ENCODE measurements at places on chromosomes 2 and 18. TPM values are rescaled to one million over a fixed set of nuclear protein-coding genes. Genes with fewer than 3 reads are reported as not detected.

- no peak overlapping the region for H3K4me3 ChIP-seq
- H3K4me1 ChIP-seq: peaks cover 7% of the 10 kb centered on the region
- no peaks in the 10 kb centered on the region for H3K36me3 ChIP-seq
- peak; percentile 14 for DNase-seq
- no peaks in the 10 kb centered on the region for H3K27me3 ChIP-seq
- H3K27ac ChIP-seq: no peak overlapping the region
Observed at GRCh38 chr2:31762085-31762484, 181.3 kb upstream of the SRD5A2 start.

DNA sequence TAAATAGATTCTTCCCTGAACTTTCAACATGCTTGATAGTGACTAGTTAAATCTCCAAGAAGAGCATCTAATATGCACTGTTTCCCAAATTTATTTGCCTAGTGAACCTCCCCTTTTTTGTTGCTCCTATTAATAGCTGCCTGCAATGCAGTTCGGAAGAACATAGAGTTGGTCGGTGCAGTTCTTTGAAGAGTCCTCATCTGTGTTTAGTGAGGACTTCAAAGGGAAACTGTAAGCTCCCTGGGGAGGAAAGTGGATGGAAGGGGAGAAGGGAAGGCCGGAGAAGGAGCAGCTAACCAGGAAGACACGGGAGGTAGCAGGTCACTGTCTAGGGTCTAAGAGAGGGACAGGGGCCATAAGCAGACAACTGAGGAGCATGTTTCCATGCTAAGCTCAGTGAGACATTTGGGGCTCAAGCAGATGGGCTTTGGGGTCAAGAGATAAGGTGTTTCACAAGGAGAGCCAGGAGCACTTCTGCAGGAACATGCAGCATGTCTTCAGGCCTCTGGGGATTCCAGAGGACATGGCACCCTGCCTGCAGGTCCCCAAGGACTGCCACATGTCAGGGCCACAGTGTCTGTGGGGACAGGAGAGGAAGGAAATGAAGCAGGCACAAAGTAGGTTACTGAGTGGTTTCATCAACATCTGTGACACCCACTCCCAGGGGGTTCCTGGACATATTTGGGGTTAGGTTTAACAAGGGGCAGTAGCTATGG is 48.7 kb upstream of the ANXA4 start:
- peak overlapping the region; percentile 51 for H3K27ac ChIP-seq
- peaks cover 43% of the 10 kb centered on the region for H3K4me1 ChIP-seq
- no peaks in the 10 kb centered on the region for H3K27me3 ChIP-seq
- H3K36me3 ChIP-seq: no peaks in the 10 kb centered on the region
- H3K4me3 ChIP-seq: no peak overlapping the region
- DNase-seq: no peak

- H3K4me3 ChIP-seq: no peak overlapping the region
- no peaks in the 10 kb centered on the region for H3K27me3 ChIP-seq
- peak; percentile 33 for DNase-seq
- no peaks in the 10 kb centered on the region for H3K36me3 ChIP-seq
- H3K4me1 ChIP-seq: peaks cover 17% of the 10 kb centered on the region
Observed at GRCh38 chr2:26754972-26755670, 9.0 kb upstream of the SLC35F6 start.

- H3K36me3 ChIP-seq: no peaks in the 10 kb centered on the region
- H3K27me3 ChIP-seq: peaks cover 42% of the 10 kb centered on the region
- no peaks in the 10 kb centered on the region for H3K4me1 ChIP-seq
- no peak overlapping the region for H3K4me3 ChIP-seq
Observed at GRCh38 chr2:3692375-3692774, 11.0 kb upstream of the DCDC2C start.

DNA sequence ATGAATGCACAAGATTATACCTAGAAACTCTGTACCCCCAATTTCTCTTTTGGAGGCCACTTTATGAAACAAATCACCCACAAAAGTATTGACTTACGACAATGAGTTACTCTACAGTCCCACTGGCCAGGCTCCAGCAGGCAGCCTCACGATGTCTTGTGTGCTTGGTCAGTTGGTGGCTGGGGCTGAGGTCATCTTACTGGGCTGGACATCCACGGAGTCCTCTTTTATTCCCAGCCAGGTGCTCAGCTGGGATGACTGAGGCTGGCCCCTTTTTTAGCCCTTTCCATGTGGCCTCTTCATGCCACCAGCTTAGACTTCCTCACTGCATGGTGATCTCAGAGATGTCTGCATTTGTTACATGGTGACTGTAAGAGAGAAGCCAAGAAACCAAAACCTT is 8.9 kb upstream of the ID2 start:
- no peak for DNase-seq
- no peaks in the 10 kb centered on the region for H3K36me3 ChIP-seq

ARHGAP28 gene
- total RNA-seq: 10.0 TPM

ALLC gene
- not detected for total RNA-seq

AP1S3 gene
- 34.3 TPM for total RNA-seq
